NCI-H510A (cell line): ENCODE measurements at places on chromosomes 5 and 9.

- no peak for DNase-seq
Observed at GRCh38 chr5:16889972-16890519, 46.0 kb downstream of the MYO10 start.

DNA sequence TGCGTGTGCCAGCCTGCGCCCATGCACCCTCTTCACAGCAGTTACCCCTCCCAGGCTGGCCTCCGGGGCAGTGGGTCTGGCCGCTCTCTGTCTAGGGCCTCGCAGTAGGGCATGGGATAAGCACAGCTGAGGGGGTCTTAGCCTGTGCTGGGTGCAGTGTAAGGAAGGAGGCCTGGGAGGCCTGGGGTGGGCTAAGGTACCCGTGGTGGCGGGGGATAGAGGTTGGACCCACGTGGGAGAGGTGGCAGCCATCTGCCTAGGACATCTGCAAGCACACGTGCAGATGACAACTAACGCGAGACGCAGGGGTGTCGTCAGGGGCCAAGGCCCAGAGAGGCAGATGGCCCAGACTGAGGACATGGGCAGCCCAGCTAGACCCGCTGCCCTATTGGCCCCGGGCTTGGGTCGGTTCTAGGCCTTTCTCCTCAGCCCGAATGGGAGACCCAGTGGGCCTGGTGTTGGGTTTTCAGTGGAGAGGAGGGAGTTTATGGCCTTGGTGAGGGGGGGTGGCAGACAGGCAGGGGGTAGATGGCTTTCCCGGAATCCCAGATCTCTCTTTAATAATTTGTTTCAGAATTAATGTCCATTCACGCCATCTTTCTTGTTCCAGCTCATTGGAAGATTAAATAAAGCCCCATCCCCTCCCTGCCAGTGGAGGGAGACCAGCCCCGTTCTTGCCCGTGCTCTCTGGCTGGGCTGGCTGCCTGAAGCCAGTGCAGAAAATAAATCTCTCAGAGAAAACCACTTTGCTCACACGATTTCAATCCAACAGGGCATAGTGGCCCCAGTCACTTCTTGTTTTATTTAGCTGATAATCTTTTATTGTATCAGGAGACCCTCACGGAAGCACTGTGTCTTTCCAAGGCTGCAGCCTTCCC is 154.2 kb downstream of the GAPVD1 start:
- DNase-seq = no peak

DNA sequence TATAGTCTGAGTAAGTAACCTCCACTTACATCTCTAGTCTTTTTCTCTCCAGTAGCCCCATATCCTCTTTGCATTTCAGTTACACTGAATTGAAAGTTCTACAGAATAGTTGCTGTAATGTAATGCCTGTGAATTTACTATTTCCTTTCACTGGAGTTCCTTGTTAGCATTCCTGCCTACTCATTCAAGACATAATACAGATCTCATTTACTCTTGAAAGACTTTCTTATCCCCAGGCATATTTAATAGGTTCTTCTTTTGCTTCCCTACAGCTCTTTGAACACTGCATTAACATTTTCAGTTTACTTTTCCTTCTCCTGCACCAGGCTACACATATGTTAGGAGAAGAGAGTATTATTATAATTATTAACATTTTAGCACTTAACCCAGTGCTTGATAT is 87.6 kb upstream of the OR13F1 start:
- no peak for DNase-seq

DNA sequence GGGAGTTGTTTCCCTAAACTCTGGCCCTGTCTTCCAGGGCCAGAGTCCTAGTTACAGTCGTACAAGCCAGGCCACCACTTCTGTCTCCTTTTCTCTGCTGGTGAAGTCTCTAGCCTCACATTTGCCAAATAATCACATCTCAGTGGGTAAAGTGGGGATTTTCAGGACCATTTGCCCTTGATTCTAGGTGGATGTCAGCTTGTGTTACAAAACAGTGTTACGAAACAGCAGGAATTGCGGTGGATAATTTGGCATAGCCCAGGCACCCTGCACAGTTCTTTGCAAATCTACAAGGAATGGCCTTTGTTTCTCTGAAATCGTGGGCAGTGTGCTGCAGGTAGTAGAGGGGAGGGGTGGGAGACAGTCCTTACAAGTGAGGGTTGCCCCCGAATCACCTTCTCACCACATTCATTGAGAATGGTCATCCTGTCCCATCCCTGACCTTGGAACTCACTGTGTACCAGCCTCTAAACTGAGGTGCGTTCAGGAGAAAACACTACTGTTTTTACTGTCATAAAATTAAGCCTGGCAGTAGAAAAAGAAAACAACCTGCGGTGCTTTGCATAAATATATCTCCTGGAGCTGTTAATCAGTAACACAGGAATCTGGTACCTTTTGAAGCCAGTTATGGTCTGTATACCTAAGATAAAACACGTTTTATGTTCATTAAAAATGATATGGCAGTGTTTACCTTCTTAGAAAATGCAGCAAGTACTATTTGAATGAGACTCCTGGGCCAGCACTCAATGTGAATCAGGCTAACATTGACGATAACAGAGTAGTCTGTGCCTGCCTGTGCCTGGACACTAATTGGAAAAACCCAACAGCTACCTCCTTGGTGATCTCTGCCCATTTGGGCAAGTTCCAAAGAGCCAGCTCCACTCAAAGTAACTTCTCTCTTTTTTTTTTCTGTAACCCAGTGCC is 44.3 kb downstream of the CYSTM1 start:
- DNase-seq = no peak

DNA sequence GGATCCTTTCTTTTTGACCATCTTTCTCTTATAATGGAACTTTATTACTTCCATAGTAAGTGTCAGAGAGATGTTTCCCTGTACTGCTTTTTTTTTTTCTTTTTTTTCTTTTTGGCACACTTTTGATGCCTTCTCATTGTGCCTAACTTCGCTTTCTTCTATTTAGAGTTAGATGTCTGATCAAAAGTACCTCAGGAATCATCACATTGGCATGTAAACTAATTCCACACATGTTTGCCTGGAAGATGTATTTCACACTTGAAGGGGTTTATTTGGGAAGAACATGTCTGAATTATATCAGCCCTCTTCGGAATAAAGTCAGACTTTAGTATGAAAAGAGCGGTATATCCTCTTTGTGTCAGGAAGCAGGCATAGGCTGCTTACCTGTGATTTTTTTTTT is 35.1 kb downstream of the SMARCA2 start:
- DNase-seq = no peak

DNA sequence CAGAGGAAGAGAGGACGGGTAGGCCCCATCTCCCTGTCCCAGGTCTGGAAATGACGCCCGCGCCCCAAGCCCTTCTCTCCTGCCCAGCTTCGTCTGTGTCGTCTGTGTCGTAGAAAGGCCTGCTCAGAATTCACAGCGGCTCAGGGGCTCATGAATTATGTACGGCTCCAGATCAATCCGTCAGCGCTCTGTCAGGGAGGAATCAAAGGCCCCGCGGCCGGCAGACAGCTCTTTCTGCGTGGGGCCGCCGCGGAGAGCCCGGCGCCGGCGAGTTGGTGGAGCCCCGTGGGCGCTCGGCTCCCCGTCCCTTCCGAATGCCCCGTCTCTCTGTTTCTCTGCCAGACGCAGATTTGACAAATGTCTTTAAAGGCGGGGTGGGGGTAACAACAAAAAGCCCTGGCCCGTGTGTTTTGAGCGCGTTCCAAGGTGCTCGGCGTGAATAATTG is 83.8 kb upstream of the RAPGEF1 start:
- no peak for DNase-seq

DNA sequence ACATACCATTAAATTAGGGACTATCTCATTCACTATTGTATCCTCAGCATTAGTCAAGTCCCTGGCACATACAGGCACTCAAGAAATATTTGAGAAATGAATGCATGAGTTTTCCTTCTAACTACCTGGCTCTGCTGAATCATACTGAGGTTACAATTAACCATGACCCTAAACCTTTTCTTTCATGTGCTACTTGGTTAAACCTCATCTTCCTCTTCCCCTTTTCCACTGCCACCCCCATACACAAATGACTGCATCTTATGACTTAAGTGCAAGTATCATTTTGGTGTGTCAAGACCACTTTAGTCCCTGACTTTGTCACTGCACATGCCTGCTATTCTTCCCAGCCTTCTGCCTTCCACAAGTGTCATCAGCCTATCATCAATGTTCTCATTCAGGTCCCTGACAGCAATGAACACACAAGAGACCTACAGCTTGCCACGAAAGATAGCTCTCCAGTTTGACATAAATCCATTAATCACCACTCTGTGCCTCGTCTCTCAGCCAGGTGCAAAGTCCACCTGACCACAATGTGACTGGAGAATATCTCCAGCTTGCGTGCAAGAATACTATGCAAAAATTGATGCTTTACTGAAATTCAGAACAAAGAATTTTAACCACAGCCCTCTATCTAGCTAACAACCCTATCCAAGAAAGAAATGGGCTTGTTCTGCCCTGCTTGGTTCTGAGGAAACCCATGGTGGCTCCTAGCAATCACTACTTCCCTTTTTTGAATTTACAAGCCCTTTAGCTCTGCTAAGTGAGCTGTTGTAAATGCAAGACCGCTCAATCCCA is 74.5 kb downstream of the MAPKAP1 start:
- peak; percentile 79 for DNase-seq

- DNase-seq = no peak
Observed at GRCh38 chr5:126656401-126657007, 55.8 kb downstream of the PHAX start.

- no peak for DNase-seq
Observed at GRCh38 chr5:87605663-87606062, 192.9 kb upstream of the CCNH start.

- no peak for DNase-seq
Observed at GRCh38 chr9:136700959-136701667, 11.3 kb upstream of the DIPK1B start.

GRCh38 chr5:56649569-56649968 is 165.8 kb upstream of the MAP3K1 start:
- no peak for DNase-seq

DNA sequence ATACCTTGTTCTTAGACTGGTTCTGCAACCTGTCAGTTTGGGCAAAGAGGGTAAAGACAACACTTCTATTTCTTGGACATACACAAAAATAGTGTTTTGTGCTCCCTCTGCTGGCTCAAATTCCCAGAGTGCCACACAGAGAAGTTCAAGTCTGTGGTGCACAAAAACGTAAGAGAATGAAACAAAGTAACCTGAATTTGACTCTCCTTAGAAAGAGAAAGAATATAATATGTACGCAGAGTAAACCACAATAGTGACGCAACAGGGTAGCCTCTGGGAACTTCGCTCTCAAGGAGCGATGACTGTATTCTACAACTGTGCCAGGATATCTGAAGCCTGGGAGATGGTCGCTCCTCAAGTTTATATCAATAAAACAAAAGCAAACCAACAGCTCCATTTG is 18.5 kb downstream of the DDX31 start:
- no peak for DNase-seq

GRCh38 chr9:133129001-133129795 is 8.2 kb upstream of the RALGDS start:
- DNase-seq = no peak
